ENCODE measurements at places on chromosomes 2 and 18.

- H3K4me1 ChIP-seq: peaks cover 3% of the 10 kb centered on the region
- H3K4me3 ChIP-seq: no peak overlapping the region
- H3K27me3 ChIP-seq: no peaks in the 10 kb centered on the region
- H3K27ac ChIP-seq: no peak overlapping the region
- no peak for DNase-seq
- no peaks in the 10 kb centered on the region for H3K36me3 ChIP-seq
Measured at GRCh38 chr2:11237122-11237521, 81.9 kb downstream of the SLC66A3 start.

DNA sequence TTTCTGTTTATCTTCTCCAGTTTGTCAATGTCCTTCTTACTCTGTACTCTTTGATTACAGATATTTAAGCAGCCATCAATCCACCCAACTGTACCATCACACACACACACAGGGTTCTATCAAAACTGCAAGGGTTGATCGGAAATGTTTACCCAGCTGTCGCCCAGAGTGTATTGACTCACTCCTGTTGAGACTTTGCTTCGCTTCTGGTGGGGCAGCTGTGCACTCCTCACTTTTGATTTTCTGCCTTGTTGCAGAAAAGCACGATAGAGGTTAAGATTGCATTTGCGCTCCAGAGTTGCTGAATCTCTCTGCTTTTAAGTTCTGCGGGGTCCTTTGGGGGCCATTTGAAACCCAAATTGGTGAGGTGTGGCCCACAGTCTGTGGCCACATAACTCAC, 216.2 kb downstream of the SETBP1 start:
- no peak for DNase-seq
- no peak overlapping the region for H3K27ac ChIP-seq
- peaks cover 19% of the 10 kb centered on the region for H3K4me1 ChIP-seq
- no peaks in the 10 kb centered on the region for H3K36me3 ChIP-seq

GRCh38 chr2:220417503-220417902, 790.1 kb downstream of the SLC4A3 start:
- H3K36me3 ChIP-seq: no peaks in the 10 kb centered on the region
- peaks cover 7% of the 10 kb centered on the region for H3K4me1 ChIP-seq
- H3K27ac ChIP-seq: no peak overlapping the region

DNA sequence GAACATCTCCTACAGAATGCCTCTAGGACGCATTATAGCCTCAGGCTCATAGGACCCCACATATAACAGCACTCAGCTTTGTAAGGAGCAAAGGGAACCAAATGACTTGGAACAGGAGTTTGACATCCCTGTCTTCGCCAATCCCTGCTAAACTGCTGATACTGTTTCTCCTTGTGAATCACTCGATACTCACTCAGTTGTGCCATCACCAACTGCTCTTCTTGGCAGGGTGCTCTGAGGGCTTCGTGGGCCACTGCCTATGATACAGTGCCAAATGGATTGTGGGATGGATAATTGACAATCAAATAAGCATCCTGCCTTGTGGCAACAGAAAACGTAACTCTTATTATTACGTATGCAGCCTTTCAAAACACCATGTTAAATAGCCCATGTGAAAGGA, 396.3 kb downstream of the RIT2 start:
- no peaks in the 10 kb centered on the region for H3K4me1 ChIP-seq
- no peaks in the 10 kb centered on the region for H3K36me3 ChIP-seq
- DNase-seq: no peak
- no peaks in the 10 kb centered on the region for H3K27me3 ChIP-seq
- H3K27ac ChIP-seq: no peak overlapping the region

DNA sequence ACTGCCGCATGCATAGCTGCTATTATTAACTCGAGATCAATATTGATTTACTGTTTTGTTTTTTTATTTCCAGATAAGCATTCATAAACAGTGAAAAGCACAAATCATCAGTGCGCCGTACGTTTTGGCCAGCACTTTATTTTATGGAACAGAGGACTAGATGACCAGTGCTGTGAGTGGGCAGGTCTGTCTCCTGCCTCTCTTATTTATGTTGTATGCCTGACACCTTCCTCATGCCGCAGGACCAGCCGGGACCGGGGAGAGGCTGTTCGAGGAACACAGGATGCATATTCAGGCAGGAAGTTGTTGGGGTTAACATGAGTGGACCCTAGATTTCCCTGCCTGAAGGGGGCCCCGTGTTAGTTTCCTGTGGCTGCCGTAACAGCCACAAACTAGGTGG, 72.6 kb downstream of the AGAP1 start:
- H3K36me3 ChIP-seq: no peaks in the 10 kb centered on the region
- no peak overlapping the region for H3K4me3 ChIP-seq
- no peak overlapping the region for H3K27ac ChIP-seq
- H3K4me1 ChIP-seq: peaks cover 16% of the 10 kb centered on the region
- DNase-seq: no peak

DNA sequence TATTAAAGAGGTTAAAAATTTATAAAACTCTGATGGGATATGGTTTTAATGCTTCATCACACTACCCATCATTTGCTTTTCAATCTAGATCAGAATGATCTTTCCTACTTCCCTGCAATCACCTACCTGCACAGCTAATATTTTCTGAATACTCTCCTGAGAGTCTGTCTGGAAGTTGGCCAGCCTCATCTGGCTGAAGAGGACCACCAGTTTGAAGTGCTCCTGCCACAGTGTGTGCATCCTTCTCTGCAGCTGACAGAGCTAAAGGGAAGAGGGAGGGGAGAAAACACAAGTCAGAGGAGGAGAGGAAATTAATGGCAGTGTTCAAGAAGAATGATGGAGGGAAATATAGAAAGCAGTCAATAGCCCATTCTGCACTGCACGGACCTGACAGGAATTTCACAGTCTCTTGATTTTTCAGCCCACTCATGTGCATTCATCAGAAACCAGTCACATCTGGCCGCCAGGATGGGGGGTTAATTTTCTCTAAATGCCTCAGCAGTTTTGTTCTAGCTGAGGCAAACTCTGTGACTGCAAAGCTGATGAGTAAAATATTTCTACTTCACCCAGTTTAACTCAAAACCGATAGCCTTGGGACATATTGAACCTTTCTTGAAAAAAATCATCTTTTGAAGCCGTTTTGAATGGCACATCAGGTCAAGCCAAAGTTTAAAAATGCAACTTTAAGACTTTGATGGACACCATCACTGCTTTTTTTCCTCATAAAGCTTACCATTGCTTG, 201.8 kb upstream of the KLHL14 start:
- H3K36me3 ChIP-seq: no peaks in the 10 kb centered on the region
- no peak overlapping the region for H3K27ac ChIP-seq

DNA sequence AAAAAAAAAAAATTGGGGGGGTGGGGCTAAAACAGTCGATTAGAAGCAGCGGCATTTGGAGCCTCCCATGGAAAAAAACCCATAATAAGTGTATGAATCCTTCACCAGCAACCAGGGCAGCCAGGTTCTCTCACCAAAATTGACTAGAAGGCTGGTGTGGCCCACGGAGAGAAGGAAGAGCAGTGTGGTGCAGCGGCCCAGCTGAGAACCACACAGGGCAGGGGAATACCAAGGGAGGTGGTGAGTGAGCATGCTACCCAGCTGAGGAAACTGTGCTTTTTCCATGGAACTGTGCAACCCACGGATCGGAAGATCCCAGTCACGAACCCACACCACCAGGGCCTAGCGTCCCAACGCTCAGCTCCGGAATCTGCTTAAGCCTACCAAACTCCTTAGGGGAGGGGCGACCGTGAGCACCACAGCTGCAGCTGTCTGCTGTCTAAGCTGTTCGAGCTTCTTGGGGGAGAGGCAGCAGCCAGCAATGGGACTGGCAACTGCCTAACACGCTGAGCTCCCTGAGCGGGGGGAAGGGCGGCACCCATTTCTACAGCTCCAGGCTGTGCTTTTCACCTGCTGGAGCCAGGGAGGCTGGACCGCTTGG, 1037.2 kb upstream of the ACVR2A start:
- H3K4me3 ChIP-seq: no peak overlapping the region
- no peak overlapping the region for H3K27ac ChIP-seq
- no peaks in the 10 kb centered on the region for H3K4me1 ChIP-seq
- no peak for DNase-seq

DNA sequence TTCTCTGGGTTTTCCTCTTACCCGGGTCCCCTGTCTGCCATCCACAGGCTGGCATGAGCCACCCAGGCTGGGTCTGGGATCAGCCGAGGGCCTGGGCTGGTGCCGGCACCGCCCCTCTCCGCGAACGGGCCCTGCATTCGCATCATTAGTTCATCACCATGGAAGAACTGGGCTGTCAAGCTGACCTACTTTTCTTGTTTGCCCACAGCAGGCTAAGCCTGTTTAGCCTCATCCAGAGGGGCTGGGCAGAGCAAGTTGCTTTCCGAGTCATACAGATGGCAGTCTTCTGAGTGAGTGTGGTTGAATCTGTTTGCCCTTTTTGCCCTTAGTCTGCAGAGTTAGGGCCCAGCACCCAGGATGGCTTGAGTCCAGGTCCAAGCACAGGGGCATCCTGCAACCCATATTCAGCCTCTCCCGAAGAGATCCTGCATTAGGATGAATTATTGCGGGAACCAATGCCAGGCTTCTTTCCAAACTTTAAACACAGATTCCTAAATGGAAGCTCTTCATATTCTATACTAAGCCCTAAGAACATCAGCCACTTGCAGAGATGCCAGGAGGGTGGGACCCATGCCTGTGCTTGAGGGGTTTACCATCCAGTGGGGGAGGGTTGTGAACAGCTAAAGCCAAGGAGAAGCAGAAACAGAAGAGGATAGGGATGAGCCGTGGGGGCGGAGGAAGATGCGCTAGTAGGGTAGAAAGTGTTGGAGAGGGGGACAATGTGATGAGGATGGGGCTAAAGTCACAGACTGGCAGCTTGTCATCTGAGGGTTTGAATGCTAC, 68.0 kb downstream of the NPAS2 start:
- no peak overlapping the region for H3K4me3 ChIP-seq
- peaks cover 37% of the 10 kb centered on the region for H3K4me1 ChIP-seq
- no peak overlapping the region for H3K27ac ChIP-seq
